Hippocampal formation (tissue), 2 donors: ENCODE measurements at places on chromosomes 6 and 20.

- no peak for DNase-seq
Measured at GRCh38 chr6:94680669-94681212, 896.6 kb upstream of the MANEA start.

DNA sequence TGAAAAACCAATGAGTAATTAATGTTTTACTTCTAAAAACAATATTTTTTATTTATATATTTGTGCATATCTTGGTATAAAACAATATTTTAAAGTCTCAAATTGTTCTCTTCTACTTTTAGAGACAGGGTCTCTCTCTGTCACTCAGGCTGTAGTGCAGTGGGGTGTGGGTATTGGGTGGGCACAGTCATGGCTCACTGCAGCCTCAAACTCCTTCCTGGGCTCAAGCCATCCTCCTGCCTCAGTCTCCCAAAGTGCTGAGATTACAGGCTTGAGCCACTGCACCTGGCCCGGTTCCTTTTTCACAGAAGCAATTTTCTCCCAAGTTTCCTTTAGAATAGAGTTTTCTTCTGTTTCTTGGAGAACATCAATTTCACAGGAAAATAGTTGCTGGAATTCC, 102.8 kb downstream of the TMEM242 start:
- DNase-seq = no peak

- no peak for DNase-seq
Measured at GRCh38 chr6:684831-685636, 7.9 kb downstream of the EXOC2 start.

GRCh38 chr6:168332020-168332419, 12.4 kb upstream of the DACT2 start:
- no peak for DNase-seq

DNA sequence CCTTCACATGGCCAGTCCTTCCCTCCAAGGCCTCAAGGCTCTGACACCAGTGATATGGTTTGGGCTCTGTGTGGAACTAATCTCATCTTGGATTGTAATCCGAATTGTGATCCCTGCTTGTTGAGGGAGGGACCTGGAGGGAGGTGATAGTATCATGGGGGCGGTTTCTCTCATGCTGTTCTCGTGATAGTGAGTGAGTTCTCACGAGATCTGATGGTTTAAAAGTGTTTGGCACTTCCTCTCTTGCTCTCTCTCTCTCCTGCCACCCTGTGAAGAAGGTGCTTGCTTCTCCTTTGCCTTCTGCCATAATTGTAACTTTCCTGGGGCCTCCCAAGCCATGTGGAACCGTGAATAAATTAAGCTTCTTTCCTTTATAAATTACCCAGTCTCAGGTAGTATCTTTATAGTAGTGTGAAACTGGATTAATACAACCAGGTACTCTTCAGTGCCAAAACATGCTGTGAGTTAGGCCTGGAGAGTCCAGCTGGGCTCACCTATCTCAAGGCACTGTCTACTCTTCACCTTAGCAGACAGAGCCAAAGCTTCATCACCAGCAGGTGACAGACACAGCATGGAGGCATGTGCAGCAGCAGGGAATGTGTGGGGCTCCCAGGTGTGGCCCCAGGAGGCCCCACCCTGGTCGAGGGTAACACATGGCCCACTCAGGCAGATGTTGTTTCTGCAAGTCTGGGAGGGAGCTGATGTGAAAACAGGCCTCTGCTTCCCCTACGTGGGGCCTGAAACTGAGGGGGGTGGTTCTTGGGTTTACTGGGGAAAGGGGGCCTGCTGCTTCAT, 97.5 kb upstream of the CDYL start:
- no peak for DNase-seq

DNA sequence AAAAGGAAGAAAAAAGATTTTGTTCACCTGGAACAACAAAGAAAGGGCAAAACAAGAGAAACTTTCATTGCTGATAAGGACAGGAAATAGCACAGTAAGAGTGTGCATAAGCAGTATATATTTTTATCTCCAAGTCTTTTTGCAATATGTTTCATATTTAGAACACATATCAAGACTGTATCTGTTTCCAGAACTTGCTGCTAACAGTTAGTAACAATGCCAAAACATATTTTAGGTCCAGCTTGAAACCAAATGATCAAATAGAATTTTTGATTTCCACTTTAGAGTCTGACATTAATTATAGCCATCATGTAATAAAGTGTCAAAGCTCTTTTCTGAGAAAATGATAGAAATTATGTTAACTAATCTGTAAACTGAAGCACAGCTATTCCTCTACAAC, 143.5 kb upstream of the SUPT3H start:
- no peak for DNase-seq

DNA sequence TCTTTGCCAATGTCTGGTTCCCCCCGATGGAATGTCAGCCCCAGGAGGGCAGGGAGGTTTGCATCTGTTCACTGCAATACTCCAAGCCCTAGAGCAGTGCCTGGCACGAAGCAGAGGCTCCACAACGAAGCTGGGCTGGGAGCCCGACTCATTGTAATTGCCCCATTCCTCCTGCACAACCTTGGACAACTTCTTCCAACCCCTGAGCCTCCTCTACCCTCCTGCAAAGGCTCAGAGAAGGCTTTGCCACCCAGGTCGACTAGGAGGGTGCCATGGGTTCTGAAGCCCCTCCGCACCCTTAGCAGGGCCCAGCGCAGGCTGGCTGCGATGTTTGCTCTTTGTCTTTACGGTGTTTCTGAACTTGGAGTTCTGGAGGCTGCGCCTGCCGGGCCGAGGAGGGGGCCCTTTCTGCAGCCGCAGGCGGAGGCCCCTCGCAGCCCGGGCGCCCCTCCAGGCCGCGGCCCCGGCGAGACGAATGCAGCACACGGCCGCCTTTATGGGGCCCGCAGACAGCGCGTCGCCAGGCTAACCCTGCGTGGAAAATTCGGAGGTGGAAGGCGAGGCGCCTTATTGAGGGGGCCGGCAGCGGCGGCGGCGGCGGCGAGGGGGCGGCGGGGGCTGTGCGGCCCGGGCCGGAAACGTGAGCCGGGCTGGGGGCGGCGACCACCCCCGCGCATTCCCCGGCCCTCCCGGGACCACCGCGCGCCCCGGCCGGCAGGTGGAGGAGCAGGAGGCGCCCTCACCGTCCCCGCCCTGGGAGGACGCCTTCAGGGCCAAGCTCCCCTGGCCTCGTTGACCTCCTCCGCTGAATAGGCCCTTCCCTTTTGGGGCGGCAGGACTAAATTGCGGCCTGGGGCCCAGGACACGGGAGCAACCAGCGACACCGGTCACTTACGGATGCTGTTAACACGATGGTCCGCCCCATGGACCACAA, 27.0 kb downstream of the SNAI1 start:
- no peak for DNase-seq

DNA sequence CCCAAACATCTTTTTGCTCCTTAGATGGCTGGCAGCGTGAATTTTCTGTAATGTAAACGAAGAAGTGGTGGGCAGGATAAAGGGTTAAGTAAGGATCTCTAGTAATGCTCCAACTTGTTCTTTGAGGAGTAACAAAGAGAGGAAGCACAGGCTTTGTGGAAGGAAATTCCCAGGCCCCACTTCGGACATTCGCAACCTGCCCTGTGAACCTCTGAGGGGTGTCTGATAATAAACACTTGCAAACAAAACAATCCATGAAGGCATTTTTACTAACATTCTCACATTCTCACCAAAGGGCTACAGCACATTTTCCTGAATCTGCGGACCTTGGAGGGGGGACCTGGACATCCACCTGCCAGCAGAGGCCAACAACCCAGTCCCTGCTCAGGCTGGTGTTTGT, 25.8 kb upstream of the ADGRF5 start:
- no peak for DNase-seq

DNA sequence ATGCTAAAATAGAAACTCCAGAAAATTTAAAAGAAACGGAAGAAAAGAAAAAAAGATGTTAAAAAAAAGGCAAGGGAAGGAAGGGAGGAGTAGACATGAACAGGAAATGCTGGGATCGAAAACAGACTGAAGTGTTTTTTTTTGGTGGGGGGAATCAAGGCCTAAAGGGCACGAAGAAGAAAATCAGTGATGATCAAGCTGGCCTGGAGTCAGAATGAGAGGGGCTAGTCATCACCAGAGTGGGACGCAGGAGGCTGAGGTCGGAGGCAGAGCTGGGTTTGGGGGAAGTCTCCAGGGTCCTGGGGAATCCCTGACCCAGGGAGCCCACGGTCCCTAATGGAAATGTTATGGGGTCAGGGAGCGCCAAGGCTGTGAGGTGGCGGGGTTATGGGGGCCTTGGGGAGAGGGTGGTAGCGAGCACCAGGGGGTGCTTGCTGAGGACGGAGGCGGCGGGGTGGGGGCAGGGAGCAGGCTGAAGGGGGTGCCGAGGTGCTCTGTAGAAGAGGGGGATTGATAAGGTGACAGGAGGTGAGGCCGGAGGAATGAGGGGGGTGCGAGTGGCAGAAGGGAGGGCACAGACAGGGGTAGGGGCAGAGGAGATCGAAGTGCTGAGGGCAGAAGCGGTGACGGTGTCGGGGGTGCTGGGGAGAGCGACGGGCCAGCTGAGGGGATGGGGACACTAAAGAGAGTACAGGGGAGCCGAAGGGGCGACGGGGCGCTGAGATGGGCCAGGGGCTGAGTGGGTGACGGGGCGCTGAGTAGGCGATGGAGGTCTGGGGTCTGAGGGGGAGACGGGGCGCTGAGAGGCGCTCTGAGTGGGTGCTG, 684 bp downstream of the ZNFX1 start:
- DNase-seq = no peak

DNA sequence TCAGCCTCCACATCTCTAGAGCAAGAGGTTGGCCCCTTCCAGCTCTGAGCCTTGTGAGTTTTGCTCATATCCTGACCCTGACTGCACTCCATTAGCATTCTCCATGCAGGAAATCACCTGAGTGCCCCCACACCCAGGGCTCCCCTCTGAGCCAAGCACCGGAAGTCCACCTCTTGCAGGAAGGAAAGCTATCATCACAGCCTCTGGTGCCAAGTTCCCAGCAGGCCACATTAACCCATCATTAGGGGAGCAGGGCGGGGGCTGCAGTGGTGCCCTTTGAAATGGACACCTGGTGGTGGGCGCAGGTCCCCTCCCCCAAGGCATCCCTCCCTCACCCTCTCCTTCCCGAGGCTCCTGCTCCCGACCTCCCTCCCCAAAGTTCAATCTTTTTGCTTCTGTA, 16.1 kb downstream of the GRM4 start:
- no peak for DNase-seq

DNA sequence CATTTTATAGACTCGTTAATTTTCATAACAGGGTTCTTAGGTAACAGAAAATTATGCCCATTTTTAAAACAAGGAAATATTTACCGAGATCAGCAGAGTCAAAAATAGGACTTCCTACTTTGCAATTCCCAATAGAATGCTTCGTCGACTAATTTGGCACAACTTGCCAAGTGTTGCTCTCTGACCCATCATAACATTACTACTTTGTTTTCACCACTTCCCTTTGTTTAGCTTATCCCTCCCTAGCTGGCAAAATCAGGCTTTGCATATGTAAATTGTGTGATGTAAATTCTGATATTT, 914 bp upstream of the RANBP9 start:
- no peak for DNase-seq

GRCh38 chr6:31156641-31157040, 961 bp downstream of the CCHCR1 start:
- no peak for DNase-seq

GRCh38 chr20:20267685-20268370, 100.1 kb upstream of the INSM1 start:
- DNase-seq = no peak

GRCh38 chr6:24848461-24848860, 49.7 kb upstream of the ARMH2 start:
- DNase-seq = peak; percentile 14

DNA sequence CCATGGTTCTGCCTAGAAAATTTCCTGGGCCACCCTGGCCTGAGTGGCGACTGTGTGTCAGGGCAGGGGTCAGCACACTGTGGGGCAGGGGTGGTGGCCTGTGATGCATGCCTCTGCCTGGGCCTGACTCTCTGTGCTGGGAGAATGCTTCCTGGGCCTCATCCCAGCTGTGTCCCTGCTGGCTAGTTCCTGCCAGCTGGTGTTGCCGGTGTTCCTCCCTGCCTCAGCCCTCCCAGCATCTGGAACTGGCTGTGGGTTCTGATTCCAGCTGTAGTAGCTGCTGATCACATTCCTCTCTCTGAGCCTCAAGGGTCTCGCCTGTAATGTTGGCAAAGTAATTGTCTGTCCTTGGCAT, 101.5 kb downstream of the SYCP2 start:
- DNase-seq = no peak

GRCh38 chr6:130503146-130503545, 137.3 kb downstream of the TMEM200A start:
- DNase-seq = no peak

DNA sequence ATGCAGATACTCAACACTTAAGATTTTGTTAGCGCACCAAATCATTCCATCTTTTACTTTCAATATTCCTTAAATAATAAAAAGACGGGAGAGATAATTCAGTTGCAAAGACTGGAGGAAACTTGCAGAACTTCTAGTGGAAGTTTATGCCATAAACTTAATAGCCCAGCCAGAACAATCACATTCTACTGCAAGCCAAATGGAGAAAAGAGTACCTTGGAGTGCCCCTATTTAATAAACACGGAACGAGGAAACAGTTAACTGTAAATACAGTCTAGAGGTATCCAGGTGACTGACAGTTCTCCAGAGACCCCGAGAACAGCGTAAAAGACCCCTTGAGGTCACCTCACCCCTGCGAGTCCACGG, 635 bp downstream of the SLC35B3 start:
- no peak for DNase-seq

GRCh38 chr6:44086931-44087574, 40.2 kb downstream of the MRPL14 start:
- DNase-seq = no peak

GRCh38 chr6:75171986-75172385, 33.9 kb downstream of the COL12A1 start:
- no peak for DNase-seq

DNA sequence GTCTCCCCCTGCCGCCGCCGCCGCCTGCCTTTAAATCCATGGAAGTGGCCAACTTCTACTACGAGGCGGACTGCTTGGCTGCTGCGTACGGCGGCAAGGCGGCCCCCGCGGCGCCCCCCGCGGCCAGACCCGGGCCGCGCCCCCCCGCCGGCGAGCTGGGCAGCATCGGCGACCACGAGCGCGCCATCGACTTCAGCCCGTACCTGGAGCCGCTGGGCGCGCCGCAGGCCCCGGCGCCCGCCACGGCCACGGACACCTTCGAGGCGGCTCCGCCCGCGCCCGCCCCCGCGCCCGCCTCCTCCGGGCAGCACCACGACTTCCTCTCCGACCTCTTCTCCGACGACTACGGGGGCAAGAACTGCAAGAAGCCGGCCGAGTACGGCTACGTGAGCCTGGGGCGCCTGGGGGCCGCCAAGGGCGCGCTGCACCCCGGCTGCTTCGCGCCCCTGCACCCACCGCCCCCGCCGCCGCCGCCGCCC, 474 bp downstream of the CEBPB start:
- no peak for DNase-seq

DNA sequence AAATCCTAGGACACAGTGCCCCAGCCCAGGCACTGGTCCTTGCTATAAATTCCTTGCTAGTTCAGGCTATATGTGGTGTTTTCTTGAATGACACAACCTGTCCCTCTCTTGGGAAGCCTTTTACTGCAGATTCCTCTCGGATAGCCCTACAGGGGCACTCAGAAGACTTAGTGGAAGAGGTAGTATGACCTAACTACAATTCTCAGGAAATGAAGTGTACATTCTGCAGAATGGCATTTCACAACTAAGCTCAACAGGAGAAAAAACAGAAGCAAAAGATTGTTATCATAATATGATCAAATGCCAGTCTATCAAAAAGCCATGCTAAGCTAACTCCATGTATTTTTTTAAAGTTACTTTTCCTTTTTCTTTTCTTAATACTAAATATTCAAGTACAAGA, 66.3 kb upstream of the FBXL4 start:
- no peak for DNase-seq

- no peak for DNase-seq
Measured at GRCh38 chr20:33852626-33853506, 41.7 kb downstream of the CHMP4B start.

- no peak for DNase-seq
Measured at GRCh38 chr6:124522335-124522734, 439.9 kb upstream of the RNF217 start.
